ENCODE measurements at places on chromosomes 16 and 17. TPM values are rescaled to one million over a fixed set of nuclear protein-coding genes. Genes with fewer than 3 reads are reported as not detected.
A peak's percentile ranks its signal among the peaks of the same experiment; 100 is the strongest.

NACA2 gene
- not detected for total RNA-seq

DNA sequence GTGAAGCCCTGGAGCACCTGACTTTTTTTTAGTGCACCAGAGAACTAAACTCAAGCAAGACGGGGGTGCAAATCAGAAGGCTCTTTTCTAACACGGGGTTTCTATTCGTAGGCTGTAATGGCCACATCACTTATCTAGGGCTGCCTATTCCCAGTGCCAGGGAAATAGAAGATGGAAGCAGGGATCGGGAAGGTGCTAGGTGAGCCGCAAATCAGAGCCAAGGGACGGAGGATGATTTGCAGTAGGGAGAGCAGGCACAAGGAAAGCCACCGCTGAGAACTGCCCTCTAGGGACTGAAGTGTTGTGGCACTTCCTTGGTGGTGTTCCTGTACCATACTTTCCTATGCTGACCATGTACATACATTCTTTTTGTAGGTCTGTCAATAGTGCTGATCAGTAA is 7.8 kb upstream of the SLC46A1 start:
- no peak for DNase-seq

SGCA gene
- not detected for total RNA-seq

DNA sequence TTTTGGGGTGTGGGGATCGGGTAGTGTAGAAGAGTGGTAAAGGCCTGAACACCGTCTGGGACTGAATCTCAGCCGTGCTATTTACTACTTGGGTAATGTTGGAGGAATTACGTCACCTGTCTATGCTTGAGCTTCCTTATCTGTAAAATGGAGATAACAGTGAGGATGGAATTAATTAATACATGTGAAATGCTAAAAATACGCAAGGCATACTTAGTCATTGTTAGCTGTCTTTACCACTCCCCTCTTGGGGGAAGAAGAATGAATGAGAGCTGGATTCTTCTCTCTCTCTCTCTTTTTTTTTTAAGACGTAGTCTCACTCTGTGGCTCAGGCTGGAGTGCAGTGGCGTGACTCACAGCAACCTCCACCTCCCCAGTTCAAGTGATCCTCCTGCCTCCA is 41.1 kb upstream of the TANGO6 start:
- DNase-seq, result no peak

KCNAB3 gene
- total RNA-seq, result 18.8 TPM

CHRNE gene
- total RNA-seq, result 1.7 TPM

- peak; percentile 52 for DNase-seq
Measured at GRCh38 chr17:76384987-76385891, 830 bp downstream of the SPHK1 start.

GRCh38 chr17:68830313-68830712 is 124.9 kb downstream of the ABCA8 start:
- no peak for DNase-seq
